ENCODE measurements at places on chromosomes 4 and X.

DNA sequence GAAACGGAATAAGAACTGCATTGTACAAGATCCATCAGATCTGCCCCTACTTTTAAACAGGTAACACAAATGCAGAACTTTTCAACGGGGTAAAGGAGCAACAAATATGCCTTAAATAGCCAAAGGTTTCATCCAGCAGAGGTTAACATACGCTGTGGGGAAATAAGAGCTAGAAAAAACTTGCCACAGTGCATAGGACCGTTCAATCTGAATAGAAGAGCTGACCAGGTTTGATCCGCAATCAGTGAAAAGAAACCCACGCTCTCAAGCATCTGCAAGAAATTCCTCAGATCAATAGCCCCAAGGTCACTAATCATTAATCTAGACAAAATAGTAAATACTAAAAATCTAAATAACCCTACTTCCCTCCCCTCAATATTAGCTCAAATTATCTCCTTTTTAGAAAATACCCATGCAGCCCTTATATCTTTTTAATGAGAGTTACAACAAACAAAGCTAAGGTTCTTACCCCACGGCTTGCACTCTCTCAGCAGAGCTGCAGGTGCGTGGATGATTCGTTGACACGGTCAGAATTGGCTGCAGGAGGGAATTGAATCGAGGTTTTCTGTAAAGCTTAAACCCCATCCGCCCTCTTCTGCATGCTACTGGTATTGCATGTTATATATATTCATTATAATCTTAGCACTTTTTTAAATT lies at the start of gene TLR10:
TSS of gene TLR10 (minus strand) at position 539 of the 657 bp plus-strand sequence. CDS start 7,400 bp downstream, outside the sequence.
- peak; percentile 59 for DNase-seq

GRCh38 chr4:53061091-53061850 lies 199.2 kb downstream of the RASL11B start:
- DNase-seq: no peak

DNA sequence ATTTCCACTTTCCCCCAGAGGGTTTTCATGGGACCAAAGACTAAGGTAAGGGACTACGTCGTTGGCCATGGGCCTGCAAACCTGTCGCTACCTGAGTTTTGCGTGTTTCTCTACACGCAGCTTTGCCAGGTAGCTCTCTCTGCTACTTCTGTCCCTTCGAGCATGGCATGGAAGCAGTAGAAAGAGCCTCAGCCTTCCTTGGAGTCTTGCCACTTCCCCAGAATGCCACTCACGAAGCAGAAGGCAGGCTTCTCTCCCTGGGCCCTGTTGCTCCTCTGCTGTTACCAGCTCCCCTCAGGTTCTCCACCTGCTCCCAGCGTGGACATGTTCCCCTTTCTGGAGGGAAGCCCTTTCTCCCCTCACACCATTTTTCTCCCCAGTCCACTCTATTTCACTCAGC lies 292.9 kb downstream of the DCTD start:
- no peak for DNase-seq

DNA sequence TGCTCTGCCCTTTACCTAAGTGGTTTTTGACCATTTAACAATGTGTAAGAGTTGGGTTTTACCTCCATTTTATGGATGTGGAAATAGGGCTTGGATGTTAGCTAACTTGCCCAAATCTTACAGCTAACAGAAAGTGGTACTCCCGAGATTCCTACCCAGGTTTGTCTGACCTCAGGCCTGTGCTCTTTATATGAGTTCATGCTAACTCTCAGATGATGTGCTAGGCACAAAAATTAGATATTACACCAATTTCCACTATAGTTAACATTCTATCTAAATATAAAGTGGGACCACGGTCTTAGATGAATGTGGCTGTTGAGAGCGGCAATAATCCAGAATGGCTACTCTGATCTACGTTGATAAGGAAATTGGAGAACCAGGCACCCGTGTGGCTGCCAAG lies at the start of gene PTTG2:
TSS of gene PTTG2 (plus strand) at position 301 of the 400 bp plus-strand sequence. CDS start at position 338, 37 bp downstream.
- no peak for DNase-seq

GRCh38 chr4:85005865-85006377 lies 39.4 kb upstream of the WDFY3 start:
- no peak for DNase-seq

DNA sequence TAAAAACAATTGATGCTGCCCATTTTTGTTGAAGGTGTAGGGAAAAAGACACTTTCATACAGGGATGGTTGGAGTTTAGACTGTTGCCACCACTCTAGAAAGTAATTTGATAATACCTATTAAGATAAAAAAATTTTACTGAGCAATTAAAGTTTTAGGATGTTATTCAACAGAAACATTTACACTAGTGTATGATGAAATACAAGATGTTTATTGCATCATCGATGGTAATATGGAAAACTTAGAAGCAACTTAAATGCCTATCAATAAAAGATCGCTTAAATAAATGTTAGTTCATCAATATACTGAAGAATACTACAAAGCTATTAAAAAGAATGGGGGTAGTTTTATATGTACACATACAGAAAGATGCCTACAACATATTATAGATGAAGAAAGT lies 9.2 kb upstream of the VSIG4 start:
- DNase-seq: no peak

DNA sequence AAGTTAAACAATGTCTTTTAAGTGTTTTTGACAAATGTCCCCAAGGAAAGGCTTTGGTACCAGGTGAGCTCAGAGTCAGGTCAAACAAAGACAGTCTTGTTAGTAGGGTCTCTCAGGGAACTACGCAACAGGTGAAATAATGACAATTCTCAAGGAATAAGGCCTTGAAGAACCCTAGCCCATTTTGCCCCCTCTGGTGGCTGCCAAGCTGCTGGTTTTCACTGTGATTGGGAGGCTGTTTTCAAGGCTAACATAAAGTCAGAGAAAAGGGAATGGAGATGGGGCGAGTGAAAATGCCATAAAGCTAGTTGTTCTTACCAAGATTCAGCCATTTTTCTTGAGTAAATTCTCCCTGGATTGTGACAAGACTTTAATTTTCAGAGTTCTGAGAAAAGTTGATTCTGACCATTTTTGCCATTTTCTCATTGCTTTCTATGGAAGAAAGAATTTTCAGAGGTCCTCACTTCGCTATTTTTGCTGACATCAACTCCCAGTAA lies 58.7 kb downstream of the RWDD4 start:
- peak; percentile 34 for DNase-seq

GRCh38 chr4:168677063-168677462 lies 180.2 kb downstream of the PALLD start:
- DNase-seq: no peak

DNA sequence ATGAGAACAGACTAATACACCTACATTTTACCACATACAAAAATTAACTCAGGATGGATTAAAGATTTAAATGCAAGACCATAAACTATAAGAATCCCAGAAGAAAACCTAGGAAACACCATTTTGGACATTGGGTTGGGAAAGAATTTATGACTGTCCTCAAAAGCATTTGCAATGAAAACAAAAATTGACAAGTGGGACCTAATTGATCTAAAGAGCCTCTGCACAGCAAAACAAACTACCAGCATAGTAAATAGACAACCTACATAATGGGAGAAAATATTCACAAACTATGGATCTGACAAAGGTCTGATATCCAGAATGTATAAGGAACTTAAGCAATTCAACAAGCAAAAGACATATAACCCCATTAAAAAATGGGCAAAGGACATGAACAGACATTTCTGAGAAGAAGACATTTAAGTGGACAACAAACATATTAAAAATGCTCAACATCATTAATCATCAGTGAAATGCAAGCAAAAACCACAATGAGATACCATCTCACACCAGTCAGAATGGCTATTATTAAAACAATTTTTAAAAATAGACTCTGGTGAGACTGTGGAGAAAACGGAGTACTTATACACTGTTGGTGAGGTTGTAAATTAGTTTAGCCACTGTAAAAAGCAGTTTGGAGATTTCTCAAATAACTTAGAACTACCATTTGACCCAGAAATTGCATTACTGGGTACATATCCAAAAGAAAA lies 221.7 kb upstream of the DIPK2B start:
- no peak for DNase-seq

DNA sequence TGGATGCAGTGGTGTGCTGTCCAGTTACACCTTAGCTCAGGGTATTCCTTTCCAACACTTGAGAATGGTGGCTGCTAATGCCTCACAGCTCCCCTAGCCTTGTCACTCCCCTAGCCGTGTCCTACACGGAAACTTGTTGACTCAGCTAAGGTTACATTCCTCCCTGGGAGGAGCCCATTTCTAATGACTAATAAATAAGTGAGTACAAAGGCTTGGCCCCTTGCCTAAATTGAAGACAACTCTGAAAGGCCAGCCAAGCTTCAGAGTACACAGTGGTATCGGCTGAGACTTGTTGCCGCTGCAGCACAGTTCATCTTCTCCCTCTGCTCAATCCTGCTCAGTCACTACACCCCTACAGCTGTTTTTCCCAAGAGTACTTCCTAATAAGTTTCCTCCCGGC lies 21.2 kb upstream of the SLC25A31 start:
- no peak for DNase-seq

DNA sequence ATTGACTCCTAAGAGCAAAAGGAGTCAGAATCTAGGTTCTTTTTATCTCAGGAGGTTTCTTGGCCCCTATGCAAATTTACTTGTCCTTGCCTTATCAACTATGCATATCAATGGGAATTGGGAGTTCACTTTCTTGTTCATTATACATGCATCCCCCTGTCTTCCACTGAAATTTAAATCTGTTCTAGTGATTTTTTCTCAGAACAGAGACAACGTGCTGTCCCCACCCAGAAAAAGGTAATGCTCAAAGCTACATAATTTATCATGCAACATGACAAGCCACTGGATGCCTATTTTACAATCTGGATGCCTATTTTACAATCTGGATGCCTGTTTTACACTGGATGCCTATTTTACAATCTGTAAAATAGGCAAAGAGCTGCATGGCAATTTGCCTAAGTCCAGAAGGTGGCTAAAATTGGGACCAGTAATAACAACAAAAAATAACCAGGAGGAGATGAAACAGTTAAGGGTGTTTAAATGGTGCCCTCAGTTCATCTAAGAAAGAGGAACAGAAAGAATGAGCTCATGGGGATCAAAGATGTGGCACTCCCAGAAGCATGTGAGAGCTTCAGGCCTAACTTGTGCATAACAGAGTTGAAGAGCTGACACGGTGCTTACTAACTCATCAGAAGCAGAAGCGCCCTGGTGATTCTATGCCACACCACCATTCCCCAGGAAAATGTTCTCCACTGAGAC lies 537.8 kb upstream of the BOD1L1 start:
- peak; percentile 39 for DNase-seq

All from Kasumi-1 (cell line).